ENCODE measurements at places on chromosomes 2 and 18.

GRCh38 chr2:179817181-179817841 is 44.1 kb downstream of the ZNF385B start:
- no peak overlapping the region for H3K4me3 ChIP-seq
- H3K27me3 ChIP-seq, result no peaks in the 10 kb centered on the region
- H3K27ac ChIP-seq, result no peak overlapping the region

DNA sequence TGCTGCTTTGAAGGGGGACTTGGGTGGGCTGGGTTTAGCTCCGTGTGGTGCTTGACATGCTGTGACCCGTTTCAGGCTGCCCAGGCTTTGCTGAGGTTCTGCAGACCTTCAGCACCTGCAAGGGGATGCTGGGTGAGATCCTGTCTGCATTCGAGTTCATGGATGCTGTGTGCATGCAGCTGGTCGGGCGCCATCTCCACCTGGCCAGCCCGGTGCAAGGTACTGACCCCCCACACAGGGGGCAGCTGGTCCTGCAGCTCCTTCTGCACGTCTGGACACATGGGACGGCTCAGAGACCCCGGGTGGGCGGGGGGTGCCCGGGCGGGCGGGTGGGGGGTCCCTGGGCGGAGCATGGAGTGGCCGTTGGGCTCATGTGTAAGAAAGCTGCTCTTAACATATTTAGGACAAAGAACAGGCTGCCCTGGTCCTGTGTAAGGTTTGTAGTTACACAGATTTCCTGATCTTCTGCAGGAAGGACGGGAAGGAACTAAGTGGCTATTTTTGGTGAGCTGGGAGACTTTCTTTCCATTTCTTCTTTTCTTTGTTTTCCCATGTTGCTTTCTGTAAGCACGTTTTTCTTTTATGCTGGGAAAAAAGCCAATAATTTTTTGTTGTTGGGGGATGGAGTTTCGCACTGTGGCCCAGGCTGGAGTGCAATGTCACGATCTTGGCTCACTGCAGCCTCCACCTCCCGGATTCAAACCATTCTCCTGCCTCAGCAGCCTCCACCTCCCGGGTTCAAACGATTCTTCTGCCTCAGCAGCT is 15.8 kb downstream of the D2HGDH start:
- peaks cover 63% of the 10 kb centered on the region for H3K36me3 ChIP-seq
- no peak for DNase-seq
- no peak overlapping the region for H3K27ac ChIP-seq
- peaks cover 24% of the 10 kb centered on the region for H3K4me1 ChIP-seq
- H3K4me3 ChIP-seq, result no peak overlapping the region

GRCh38 chr2:2266699-2267449 is 64.2 kb downstream of the MYT1L start:
- peaks cover 2% of the 10 kb centered on the region for H3K4me1 ChIP-seq
- no peak for DNase-seq
- H3K4me3 ChIP-seq, result no peak overlapping the region
- no peak overlapping the region for H3K27ac ChIP-seq
- no peaks in the 10 kb centered on the region for H3K27me3 ChIP-seq
- no peaks in the 10 kb centered on the region for H3K36me3 ChIP-seq

- H3K4me3 ChIP-seq, result no peak overlapping the region
- H3K27me3 ChIP-seq, result no peaks in the 10 kb centered on the region
- H3K27ac ChIP-seq, result no peak overlapping the region
- peak; percentile 23 for DNase-seq
Observed at GRCh38 chr2:101981504-101981903, 10.3 kb upstream of the IL1R2 start.

- no peak for DNase-seq
- no peaks in the 10 kb centered on the region for H3K4me1 ChIP-seq
- H3K36me3 ChIP-seq, result no peaks in the 10 kb centered on the region
- peaks cover 42% of the 10 kb centered on the region for H3K27me3 ChIP-seq
Observed at GRCh38 chr2:26897807-26898479, 50.0 kb downstream of the DPYSL5 start.

DNA sequence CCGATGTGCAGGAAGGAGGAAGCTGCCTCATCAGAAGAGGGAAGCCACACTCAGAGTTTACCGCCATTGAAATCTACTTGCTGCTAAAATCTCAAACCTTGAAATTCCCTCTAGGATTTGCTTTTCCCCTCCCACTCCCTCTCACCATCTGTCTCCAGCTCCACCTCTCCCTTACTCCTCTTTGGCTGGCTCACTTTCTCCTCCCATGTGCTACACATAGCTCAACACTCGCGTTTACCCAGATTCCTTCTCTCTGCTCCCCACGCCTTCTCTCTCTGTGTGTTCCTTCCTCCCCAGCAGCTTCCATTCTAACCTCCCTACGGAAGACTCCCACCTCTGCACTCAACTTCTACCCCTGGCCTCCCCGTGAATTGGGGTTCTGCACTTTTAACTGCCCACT is 143.1 kb downstream of the DNER start:
- no peak for DNase-seq
- no peaks in the 10 kb centered on the region for H3K4me1 ChIP-seq
- no peak overlapping the region for H3K4me3 ChIP-seq
- H3K36me3 ChIP-seq, result no peaks in the 10 kb centered on the region
- no peak overlapping the region for H3K27ac ChIP-seq
